ENCODE measurements at places on chromosomes 4 and X. TPM values are rescaled to one million over a fixed set of nuclear protein-coding genes. Genes with fewer than 3 reads are reported as not detected.

DNA sequence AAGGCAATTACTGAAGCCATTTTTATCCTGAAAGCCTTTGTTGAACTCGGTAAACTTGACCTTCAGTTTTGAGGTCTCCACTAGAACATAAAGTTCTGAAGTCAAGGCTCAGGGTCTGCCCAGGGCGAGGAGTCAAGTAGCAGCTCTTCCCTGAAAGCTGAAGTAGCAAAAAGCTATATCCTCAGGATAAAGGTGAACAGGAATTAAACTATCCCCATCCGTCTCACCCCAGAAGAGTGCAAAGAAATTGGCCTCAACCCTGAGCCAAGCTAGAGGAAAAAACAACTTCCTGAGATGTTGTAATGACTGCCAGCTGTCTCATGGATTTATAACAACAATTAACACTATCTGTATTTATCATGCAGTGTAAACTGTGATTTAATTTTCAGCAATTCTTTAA lies 590.8 kb downstream of the SPRY1 start:
- DNase-seq = no peak

DNA sequence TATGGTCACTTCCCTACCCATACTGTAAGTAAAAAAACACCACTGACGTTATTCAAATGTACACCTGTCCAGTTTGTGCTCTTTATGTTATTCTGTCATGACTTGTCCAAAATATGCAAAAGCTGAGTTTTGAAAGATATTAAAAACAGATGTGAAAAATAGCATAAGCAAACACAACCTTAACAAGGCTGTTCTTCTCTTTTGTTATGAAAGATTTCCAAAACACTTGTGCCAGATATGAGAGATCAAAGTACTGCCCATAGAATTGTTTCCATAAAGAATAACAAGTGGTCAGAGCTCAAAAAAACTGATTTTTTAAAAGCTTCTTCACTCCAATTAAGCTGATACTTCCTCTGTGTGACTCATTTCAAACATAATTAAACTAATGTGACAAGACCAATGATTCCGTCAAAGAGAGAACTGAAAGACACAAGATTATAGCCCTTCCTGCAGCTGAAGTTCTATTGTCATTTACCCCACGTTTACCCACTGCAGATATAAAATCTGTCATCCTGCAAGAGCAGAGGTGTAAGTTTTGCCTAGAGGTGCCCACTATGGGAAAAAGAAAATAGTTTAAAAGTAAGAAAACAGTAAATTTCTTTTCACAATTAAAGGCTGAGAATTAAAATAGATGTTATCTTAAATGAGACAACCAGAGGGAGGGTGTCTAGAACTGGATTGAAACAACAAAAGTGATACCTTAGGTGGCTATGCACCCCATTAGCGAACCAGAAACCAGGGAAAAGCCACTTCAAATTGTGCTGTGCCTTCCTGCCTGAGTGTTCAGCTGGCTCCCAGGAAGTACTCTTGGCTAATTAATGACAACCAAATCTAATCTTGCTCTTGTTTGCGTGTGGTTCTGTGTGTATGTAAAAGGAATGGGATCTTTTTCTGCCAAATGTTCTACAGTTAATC lies 30.1 kb downstream of the RASSF6 start:
- no peak for DNase-seq

FAM9B gene
- not detected for polyA plus RNA-seq

GPR173 gene
- not detected for polyA plus RNA-seq

- DNase-seq = no peak
Observed at GRCh38 chr4:8118035-8118434, 40.6 kb downstream of the ABLIM2 start.

GRCh38 chr4:156799121-156799589 lies 172.4 kb downstream of the PDGFC start:
- no peak for DNase-seq

DNA sequence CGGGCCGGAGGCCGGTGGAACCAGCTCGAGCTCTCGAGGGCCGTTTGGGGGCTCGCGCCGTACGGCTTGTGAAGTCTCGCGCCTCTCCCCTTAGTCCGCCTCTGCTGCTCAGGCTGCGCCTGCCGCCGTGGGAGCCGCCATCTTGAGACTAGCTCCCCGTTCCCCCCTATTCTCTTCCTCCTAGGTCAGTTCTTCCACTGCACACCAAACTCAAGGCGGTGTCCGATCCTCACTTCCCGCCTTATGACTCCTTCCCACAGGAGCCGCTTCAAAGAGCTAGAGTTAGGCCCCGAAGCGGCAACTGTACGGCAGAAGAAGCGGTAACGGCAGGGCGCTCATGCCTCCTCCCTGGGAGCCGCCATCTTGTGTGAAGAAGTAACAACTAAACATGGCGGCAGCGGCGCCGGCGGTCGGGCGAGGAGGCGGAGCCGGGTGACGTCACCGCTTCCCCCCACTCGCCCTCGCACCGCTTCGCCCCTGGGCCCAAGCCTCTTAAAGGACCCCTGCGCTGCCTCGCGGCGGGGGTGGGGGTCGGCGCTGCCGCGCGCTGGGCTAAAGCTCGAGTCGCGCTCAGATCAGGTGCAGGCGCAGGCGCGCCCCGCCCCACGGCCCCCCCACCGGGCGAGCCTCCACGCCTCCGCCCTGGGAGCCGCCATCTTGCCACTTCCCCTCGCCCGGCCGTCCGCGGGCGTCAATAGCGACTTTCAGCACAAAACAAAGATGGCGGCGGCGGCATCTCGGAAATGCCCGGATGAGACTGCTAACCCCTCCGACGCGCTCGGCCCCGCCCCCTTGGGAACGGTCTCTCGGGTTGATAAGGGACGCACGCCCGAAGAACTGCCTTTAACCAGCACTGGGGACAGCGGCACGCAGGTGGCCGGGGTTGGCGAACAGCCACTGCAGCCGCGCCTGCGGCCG lies at the start of gene HCFC1:
TSS of gene HCFC1 (minus strand) at position 369 of the 918 bp plus-strand sequence. CDS start 978 bp downstream, outside the sequence.
- peak; percentile 94 for DNase-seq

IBSP gene
- polyA plus RNA-seq = not detected

GRCh38 chrX:54076903-54077302 lies 32.6 kb upstream of the PHF8 start:
- DNase-seq = no peak

DNA sequence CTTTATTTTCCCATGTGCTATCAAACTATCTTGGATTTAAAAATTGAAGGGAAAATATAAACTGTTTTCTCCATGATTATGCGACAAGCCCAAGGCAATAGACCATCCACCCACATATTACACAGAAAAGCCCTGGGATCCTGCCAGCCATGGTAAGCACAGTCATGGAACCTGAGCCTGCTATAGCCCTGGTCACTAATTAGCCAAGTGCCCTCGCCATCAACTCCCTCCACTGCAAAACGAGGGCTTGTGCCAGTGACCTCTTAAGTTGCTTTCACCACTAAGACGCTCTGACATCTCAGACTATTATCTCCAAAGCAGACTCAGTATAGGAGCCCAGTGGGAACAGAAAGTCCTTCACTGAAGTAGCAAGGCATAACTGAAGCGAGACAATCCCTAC lies 69.2 kb downstream of the NLGN4X start:
- DNase-seq = no peak
